ENCODE measurements at places on chromosomes 5 and 9.

- DNase-seq: no peak
- no peak overlapping the region for H3K27ac ChIP-seq
- peaks cover 68% of the 10 kb centered on the region for H3K36me3 ChIP-seq
- no peaks in the 10 kb centered on the region for H3K27me3 ChIP-seq
Measured at GRCh38 chr9:127488946-127489345, 37.6 kb downstream of the LRSAM1 start.

DNA sequence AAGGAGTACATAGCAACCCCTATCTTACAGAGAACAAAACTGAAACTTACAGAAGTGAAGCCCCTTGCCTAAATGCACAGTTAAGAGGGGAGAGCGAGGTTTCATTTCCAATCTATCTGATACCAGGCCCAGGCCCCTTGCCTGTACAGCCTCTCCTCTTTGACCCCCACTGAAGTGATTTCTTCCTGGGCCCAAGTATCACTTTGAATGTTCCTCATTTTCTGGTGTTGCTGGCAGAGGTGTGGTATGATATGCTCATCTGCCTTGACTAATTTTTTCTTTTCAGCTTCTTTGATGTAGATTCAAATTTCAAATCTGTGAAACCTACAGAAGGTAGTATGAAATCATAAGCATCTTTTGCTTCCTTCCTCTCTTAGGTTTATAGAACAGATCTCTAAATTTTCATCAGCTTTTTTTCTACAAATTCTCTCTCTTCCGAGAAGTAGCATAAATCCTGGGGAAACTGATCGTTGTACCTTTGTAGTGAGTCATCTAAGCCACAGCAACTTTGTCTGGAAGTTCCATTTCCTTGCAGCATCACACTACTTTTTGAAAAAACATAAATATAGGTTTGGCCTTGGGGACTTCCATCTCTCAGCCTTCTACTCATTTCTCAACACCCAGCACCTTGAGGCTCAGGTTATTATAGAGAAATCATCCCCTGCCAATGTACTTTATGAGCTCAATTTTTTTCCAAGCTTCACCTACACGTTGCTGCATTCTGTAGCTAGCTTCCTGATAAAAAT is 402.4 kb upstream of the PTGER4 start:
- H3K4me3 ChIP-seq: no peak overlapping the region
- no peak for DNase-seq
- peaks cover 5% of the 10 kb centered on the region for H3K4me1 ChIP-seq

GRCh38 chr5:77133061-77133758 is 46.1 kb upstream of the ZBED3 start:
- H3K27ac ChIP-seq: no peak overlapping the region
- no peaks in the 10 kb centered on the region for H3K27me3 ChIP-seq
- H3K4me1 ChIP-seq: no peaks in the 10 kb centered on the region
- H3K36me3 ChIP-seq: no peaks in the 10 kb centered on the region
- no peak overlapping the region for H3K4me3 ChIP-seq
- no peak for DNase-seq

DNA sequence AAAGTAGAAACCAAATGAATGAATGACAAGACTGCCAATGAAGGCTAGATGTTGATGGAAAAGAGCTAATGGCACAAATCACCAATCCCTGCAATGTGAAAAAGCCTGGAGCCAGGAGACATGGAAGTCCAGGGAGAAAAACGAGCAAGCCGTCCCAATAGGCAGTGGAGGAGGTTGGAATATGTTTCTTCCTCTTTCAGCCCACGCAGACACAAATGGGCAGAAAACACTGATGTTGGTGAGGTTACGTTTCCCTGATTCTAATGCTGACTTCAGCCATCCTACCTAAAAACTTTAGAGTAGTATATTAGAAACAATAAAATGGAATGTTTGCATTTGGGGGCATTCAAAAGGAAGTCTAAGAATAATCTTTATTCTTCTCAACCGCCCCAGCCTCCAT is 23.9 kb upstream of the KIF2A start:
- H3K27ac ChIP-seq: no peak overlapping the region
- H3K36me3 ChIP-seq: no peaks in the 10 kb centered on the region
- H3K4me1 ChIP-seq: no peaks in the 10 kb centered on the region
- no peak for DNase-seq
- H3K27me3 ChIP-seq: no peaks in the 10 kb centered on the region
- H3K4me3 ChIP-seq: no peak overlapping the region

GRCh38 chr5:19630876-19631275 is 357.1 kb downstream of the CDH18 start:
- DNase-seq: no peak
- H3K4me1 ChIP-seq: no peaks in the 10 kb centered on the region

DNA sequence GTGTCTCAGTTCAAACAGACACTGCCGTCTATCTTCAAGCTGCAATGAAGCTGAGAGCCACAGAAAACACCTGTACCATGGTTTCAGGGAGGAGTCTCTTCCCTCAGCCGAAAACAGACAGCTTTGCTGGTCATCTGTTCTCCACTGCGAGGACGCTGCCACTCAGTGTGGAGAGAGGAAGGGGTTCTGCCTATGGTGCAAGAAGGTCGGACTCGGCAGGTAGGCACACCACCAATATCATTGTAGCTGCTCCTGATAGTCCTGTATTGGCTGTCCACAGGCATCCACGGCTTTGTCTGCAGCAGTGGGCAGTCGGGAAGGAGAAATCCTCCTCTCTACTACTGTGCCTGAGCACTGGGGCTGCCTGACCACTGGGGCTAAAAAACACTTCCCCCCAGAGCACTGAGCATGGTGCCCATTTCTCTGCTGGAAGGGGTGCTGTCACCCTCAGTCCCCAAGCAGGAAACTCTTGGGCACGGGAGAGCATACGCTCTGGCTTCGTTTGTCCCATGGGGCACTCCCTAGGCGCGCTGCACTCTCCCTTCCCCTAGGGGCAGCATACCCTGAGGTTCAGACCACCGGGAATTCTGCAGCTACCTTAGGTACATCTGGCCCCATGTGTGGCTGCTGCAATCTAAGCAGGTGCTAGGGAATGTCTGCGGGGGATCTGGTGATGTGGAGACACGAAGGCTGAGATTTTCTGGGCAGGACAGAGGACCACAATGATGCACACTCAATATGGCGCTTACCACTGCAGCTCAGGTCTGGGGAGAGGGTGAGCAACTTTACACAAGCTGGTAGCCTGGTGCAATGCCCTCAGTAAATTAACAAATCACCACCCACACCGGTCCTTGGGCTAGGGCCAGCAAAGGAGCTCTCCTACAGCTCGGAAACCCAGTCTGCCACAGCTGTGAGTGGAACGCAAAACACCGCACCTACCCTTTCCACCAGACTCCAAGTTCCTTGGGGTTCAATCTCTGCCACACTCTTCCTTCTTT is 880.9 kb upstream of the SEMA6A start:
- H3K27ac ChIP-seq: no peak overlapping the region
- H3K36me3 ChIP-seq: no peaks in the 10 kb centered on the region
- H3K4me1 ChIP-seq: peaks cover 8% of the 10 kb centered on the region
- DNase-seq: peak; percentile 73
- peak overlapping the region; percentile 13 for H3K4me3 ChIP-seq

- H3K27me3 ChIP-seq: no peaks in the 10 kb centered on the region
- H3K4me1 ChIP-seq: no peaks in the 10 kb centered on the region
- DNase-seq: no peak
- H3K36me3 ChIP-seq: no peaks in the 10 kb centered on the region
- no peak overlapping the region for H3K4me3 ChIP-seq
Measured at GRCh38 chr9:125496313-125496834, 210.6 kb downstream of the MAPKAP1 start.

DNA sequence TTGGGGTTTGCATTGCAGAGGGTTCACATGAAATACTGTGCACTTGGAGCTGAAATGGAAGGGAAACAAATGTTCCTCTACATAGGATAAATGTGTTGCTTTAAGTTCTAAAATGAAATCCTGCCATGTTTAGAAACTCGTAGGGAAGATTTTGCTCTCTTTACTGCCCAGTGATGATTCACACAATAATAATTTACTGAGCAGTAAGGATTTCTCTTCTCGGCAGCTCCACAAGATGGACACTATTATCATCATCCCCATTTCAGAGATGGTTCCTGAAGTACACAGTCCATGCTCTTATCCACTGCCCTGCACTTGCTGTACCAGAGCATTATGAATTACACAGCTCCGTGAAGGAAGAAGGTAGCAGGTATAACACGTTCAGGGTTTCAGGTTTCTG is 4.1 kb downstream of the HACD4 start:
- no peaks in the 10 kb centered on the region for H3K27me3 ChIP-seq
- H3K36me3 ChIP-seq: peaks cover 10% of the 10 kb centered on the region
- H3K27ac ChIP-seq: no peak overlapping the region
- peaks cover 52% of the 10 kb centered on the region for H3K4me1 ChIP-seq

DNA sequence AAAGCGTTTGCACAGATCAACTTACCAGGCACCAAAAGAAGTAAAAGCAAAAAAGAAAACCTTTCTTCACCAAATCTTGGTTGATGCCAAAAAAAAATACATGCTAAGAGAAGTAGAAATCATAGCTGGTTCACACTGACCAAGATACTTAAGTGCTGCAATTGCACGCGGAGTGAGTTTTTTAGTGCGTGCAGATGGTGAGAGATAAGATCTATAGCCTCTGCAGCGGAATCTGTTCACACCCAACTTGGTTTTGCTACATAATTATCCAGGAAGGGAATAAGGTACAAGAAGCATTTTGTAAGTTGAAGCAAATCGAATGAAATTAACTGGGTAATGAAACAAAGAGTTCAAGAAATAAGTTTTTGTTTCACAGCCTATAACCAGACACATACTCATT is 36.4 kb upstream of the CCDC152 start:
- H3K27ac ChIP-seq: no peak overlapping the region
- DNase-seq: no peak
- H3K36me3 ChIP-seq: no peaks in the 10 kb centered on the region
- H3K4me1 ChIP-seq: no peaks in the 10 kb centered on the region

DNA sequence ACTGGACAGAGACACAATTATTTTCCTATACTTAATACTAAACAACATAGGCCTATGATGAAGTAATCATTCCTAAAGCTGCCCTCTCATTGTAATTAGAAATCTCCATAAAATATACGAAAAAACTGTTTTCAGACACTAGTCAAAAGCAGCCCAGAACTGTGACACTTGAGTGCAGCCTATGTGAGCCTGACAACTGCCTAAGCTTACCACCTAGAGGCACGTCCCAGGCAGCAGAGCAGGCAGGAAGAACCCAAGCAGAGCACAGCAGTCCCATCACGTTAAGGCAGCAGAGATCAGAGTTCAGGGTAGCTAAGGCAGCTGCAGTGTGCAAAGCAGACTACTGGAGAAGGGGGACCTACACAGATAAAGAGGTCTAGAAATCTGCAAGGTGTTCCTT is 46.4 kb downstream of the GOLPH3 start:
- no peak for DNase-seq
- H3K4me1 ChIP-seq: peaks cover 56% of the 10 kb centered on the region
- no peak overlapping the region for H3K27ac ChIP-seq

Data from spleen (tissue), 13 donors.